ENCODE measurements at places on chromosomes 1 and 21. TPM values are rescaled to one million over a fixed set of nuclear protein-coding genes. Genes with fewer than 3 reads are reported as not detected.

GRCh38 chr21:39318091-39318959, 4.9 kb upstream of the BRWD1 start:
- no peak for DNase-seq

GRCh38 chr1:185338719-185339622, 21.9 kb upstream of the IVNS1ABP start:
- no peak for DNase-seq

OR10Z1 gene
- 0.10 TPM for polyA plus RNA-seq

DNA sequence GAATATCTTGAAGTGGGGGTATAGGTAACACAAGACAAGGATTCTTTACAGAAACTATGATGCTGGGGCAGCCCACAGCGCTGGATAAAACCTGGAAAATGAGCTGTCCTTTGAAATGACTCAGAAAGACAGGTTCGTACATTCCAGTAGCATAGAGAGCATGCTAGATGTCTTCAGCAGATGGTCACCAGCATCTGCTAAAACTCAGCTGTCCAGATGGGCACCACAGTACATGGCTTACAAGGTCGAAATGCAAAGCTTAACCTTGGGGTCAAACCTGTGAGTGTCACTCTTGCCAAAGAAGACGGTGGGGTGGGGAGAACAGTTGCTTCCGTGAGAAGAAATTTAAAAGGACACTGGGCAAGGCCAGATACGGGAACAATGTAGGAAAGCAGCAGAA, 41.3 kb upstream of the TRIM45 start:
- DNase-seq = no peak

- DNase-seq = no peak
These were observed 73.0 kb upstream of the TLR5 start for GRCh38 chr1:223216074-223216473.

VANGL2 gene
- polyA plus RNA-seq = 11.0 TPM

HLX gene
- polyA plus RNA-seq = 17.0 TPM

DNA sequence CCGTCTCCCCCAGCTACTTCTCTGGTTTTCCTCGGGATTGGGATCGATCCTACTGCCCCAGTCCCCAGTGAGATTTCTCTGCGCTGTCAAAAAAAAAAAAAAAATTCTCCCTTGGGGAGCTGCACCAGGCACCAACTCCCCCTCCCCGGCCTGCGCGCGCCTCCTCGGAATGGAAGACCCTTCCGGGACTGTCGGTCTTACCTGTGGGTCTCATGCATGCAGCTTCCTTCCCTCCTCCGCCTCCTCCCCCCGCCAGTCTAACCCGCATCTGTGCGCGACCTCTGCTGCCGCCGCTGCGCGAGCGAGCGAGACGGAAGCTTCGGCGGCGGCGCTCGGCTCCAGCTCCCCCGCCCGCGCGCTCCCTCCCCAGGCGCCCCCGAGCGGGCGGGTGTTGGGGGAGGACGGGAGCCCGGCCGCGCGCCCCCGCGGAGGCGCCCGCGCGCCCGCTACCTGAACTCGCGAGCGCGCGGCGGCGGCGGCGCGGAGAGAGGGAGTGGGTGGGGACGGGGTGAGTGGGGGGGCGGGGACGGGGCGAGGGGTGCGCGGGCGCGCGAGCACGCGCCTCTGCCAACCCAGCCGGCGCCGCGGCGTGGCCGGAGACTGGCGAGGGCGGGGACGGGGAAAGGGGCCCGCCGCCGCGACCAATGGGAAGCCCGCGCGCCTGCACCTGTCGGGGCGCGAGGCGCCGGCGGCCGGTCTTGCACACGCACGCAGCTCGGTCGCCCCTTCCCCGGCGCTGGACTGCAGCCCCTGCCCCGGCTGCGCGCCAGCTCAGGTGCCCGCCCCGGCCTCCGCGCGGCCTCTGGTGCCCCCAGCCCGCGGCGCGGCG, at the start of gene SUSD4:
Gene SUSD4 (minus strand): TSS at position 321 of the 829 bp plus-strand sequence. CDS start 751 bp downstream, outside the sequence.
- DNase-seq = peak; percentile 27

LCE2A gene
- polyA plus RNA-seq = not detected

RHD gene
- 0.30 TPM for polyA plus RNA-seq

DNA sequence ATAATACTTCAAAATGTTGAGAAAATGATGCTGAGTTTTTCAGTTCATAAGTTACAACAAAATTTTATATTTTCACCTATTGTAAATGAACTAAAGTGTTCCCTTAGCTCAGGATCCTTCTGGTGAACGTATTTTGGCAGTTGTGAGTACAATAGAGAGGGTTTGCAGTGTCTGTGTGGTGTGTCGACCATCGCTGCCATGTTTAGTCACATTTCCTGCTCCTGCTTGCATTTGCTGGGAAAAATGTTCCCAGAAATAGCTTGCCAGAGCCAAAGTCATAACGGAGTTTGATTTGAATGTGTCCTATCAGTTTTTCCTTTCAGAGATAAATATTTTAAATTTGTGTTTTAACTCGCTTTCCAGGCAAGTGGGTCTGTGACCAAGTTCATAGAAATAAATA, 117.1 kb upstream of the COL6A1 start:
- DNase-seq = no peak

GRCh38 chr21:32138658-32139057, 140.2 kb downstream of the MIS18A start:
- DNase-seq = no peak

KRTAP10-1 gene
- not detected for polyA plus RNA-seq

COX20 gene
- 40.5 TPM for polyA plus RNA-seq

CD34 gene
- polyA plus RNA-seq = 151 TPM

DNA sequence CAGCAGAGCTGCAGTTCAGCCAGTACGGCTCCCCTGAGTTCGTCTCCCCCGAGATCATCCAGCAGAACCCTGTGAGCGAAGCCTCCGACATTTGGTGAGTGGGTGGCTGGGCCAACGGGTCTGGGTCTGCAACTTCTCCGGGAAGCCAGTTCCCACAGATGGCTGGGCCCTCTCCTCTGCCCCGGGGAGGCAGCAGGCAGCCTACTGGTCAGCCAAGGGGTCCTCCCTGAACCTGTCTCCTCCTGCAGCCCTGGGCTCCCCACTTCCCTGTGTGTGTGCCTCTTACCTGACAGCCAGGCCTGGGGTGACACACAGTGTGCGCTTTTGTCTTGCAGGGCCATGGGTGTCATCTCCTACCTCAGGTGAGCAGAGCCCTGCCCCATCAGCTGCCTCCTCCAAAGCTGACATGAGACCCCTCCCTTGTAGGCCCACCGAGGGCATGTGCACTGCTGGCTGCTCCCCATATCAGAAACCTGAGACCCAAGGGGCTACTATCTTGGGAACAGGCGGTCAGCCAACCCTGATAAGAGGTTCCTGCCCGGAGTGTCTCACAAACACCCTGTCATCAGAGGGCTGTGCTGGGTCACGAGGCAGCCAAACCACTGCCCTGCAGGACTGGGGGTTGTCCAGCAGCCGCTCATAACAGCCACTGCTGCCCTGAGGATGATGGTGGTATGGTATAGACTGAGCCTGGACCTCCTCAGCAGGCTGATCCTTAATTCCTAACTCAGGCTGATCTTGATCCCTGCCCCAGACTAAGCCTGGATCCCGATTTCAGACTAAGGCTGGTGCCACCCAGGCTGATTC, 37.6 kb downstream of the TRIM11 start:
- no peak for DNase-seq

TSPAN2 gene
- polyA plus RNA-seq = 9.4 TPM

DNA sequence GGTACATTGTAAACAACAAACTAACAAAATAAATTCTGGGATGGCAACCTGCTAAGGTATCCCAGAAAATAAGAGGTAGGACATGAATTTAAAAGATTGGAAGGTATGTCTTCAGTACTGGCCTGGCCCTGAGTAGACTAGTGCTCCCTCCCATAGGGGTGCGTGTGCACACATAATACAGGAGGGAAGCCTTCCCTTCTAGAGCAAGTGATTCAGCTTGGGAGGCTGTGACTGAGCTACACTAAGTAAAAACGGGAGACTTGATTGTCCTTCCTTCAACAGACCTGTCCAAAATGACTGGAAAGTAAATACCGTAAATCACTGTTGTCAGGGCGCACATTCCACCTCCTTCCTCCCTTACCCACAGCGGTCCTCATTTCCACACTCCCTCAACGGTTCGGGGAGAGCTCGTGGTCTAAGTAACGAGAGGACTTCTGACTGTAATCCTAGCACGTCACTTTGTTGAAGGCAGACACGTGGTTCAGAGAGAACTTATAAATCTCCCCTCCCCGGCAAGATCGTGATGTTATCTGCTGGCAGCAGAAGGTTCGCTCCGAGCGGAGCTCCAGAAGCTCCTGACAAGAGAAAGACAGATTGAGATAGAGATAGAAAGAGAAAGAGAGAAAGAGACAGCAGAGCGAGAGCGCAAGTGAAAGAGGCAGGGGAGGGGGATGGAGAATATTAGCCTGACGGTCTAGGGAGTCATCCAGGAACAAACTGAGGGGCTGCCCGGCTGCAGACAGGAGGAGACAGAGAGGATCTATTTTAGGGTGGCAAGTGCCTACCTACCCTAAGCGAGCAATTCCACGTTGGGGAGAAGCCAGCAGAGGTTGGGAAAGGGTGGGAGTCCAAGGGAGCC, at the start of gene TGFB2:
Gene TGFB2 (plus strand): TSS at position 523 of the 859 bp plus-strand sequence. CDS start 1,366 bp downstream, outside the sequence.
- DNase-seq = peak; percentile 86

ZBTB8B gene
- polyA plus RNA-seq = 0.14 TPM

LHX8 gene
- polyA plus RNA-seq = not detected

- peak; percentile 75 for DNase-seq
These were observed 75.1 kb downstream of the DTL start for GRCh38 chr1:212110617-212111016.

CLIC6 gene
- not detected for polyA plus RNA-seq

ZNF684 gene
- 3.6 TPM for polyA plus RNA-seq

FCGR3A gene
- 3.4 TPM for polyA plus RNA-seq

DNA sequence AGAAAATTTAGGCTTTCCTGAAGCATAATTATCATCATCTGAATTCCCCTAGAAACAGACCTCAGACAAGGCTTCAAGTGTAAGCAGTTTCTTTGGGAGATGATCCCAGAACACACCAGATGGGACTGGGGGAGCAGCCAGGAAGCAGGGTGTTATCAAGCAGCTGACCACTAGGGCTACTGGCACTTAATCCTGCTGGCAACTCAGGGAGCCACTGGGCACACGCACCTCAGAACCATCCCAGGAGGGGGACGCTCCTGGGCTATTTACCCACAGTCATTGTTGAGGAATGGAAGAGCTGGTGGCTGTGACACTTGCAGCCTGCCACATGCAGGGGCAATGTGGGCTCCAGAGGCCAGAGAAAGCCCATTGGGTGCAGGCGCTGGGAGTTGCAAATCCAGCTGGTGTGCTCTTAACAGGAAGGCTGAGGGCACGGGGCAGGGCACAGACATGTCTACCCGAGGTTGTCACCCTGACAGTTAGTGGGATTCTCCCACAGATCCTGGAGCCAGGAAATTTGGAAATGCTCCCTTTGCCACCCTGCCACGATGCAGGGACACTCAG, 15.1 kb upstream of the IL22RA1 start:
- no peak for DNase-seq

DNA sequence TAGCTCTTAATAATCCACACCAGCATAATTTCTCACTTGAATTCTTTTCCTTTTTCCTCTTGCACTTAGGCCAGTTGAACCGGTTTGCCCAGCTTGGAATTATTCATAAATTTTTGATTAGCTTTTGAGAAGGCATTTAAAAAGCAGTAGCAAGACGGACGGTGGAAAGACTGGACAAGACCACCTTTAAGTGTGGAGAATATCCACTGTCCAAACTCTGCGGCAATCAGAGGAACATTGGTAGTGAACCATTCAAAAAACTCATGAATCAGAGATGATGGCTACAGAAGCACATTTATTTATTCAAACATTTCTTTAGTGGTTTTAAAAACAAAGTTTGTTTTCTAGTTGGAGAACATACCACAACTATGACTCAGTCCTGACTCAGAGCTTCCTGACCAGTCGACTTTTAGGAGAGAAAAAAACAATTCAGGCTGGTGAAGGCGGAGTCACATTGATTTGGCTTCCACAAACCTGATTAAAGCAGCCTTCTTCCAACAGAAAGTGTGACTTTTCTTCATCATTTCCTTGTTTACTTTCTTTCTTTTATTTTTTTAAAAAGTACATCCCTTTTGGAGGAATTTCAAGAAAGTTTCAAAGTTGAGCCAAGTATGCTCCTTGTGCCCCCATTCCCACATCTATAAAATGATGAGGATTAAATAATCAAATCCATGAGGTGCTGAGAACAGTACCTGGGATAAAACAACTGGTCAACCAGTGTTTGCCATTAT, 128.8 kb downstream of the ADSS2 start:
- DNase-seq = no peak

- DNase-seq = no peak
These were observed 188.0 kb downstream of the LMX1A start for GRCh38 chr1:165168467-165168866.

L1TD1 gene
- polyA plus RNA-seq = 0.52 TPM

- no peak for DNase-seq
These were observed 21.2 kb downstream of the TCEA3 start for GRCh38 chr1:23403355-23403734.

GJA5 gene
- polyA plus RNA-seq = 16.6 TPM

DNA sequence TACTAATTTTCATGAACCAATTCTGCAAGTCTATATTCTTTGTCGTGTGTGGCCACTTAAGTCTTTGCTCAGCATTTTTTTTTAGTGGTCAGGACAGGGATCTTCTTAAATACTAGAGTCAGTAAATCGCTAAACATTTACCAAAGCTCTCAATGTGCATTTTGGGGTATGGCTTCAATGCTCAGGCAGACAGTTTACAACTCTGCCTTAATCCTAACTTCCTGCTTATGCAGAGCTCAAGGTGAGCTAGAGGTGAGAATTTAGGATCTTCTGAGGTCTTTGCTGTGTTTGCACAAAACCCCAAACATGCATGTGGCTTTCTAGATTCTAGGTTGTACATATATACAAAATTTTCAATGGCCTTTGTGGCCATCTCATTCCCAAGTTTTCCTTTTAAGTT, 153.0 kb downstream of the DNM3 start:
- no peak for DNase-seq

PIK3C2B gene
- 39.7 TPM for polyA plus RNA-seq

- DNase-seq = no peak
These were observed 235.0 kb downstream of the SLC45A1 start for GRCh38 chr1:8552820-8553397.

DNA sequence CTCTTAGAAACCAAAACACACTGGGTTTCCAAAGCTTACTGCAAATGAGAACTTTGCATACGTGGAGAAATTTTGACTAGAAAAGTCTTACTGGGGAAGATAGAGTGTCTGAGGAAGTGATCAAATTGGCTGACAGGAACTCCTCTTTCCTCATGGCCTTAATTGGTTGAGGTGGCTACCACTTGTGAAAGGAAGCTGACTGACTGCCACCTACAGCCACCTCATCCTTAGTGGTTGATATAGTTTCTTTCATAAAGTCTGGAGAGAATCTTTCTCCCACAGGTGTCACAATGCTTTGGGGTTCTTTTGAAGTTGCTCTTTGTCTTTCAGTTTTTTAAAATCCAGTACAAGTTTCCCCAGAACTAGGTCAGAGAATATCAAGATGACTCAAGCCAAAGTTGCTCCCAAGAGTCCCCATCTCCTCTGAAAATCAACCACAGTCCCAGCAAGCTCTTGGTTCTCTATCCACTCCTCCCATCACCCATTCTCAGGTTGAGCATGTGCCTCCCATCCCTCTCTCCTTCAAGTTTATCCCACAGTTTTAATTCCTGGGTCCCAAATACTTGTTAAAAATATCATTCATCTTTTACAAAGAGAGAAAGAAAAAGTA, 43.3 kb downstream of the GPR88 start:
- DNase-seq = no peak
